Ovary (tissue), 10 donors: ENCODE measurements at places on chromosomes 3 and 15.

DNA sequence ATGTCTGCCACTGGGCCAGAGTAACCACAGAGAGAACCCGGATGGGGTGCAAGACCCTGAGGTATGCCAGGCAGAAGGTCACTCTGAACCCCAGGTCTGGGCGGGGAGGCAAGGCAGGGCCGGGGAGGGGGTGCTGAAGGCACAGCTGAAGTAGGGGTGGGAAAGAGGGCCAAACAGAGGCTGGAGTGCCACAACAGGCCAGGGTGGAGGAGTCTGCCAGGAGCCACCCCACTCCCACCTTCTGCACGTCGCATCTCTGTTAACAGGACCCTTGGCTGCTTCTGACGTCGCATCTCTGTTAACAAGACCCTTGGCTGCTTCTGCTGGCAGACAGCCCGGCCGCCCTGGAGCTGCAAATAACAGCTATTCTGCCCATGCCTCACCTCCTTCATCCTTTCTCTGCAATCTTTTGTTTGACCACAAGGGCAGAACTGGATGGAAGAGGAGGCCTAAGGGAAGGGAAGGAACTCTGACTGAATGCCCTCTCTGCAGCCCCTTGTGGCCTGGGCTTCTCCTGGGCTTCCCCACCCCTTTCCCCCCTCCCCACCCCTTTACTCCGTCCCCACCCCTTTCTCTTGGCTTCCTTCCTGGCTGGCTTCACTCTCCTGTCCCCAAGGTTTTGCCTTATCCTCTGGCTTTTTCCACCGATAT, 20.6 kb upstream of the FBLN2 start:
- no peak for DNase-seq

GRCh38 chr3:157498371-157498770, 4.8 kb downstream of the VEPH1 start:
- DNase-seq: no peak

GRCh38 chr15:65993236-65993635, 123.9 kb downstream of the RAB11A start:
- no peak for DNase-seq

GRCh38 chr3:120093119-120093910, 932 bp downstream of the GSK3B start:
- DNase-seq: peak; percentile 14

GRCh38 chr3:99753268-99753975, 64.2 kb upstream of the CMSS1 start:
- peak; percentile 27 for DNase-seq

DNA sequence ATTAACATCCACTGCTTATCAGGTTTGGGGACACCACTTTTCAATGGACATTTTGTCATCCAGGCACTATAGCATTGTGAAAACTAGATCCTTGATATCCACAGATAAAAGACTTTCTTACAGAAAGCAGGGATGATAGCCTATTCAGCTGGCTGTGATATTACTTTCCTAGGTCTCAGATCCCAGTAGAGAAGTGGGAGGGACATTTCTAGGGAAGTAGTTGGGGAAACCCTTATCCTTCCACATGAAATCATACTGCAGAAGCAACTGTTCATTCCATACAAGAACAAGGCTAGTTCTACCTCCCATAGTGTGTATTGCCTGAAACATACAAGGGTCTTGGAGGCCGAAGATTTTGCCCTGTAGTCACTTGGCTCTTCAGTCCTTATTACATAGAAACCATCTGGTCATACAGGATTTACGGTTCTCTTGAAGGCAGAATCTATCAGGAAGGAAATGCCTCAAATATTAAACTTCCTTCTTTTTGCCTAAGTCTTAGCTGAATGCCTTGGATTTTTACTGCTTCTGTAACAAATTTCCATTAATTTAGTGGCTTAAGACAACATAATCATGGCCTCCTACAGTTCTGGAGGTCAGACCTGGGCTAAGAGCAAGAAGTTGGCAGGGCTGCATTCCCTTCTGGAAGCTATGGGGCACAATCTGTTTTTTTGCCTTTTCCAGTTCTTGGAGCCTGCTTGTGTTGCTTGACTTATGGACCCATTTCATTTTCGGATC, 119.4 kb downstream of the ECT2 start:
- no peak for DNase-seq

DNA sequence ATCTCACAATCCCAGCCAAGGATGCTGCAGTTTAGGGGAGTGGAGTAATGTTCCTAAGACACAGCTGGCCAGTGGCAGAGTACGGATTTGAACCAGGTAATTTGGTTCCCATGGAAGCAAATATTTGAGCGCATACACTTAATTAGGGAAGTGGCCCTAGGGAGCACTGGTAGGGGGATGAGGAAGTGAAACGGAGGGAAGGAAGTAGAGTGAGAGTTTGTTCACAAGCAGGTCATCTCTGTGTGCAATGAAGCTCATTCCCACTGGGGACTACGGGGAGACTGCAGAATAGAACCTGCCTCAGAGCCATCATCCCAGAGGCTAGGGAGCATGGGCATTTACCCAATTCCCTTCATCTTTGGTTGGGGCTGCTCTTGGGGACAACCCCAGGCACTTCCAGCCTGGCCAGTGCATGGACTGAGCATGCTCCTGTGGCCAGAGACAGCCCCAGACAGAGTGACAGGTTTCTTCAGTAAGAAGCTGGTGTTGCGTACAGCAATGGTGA, 317.2 kb upstream of the PROK2 start:
- no peak for DNase-seq

GRCh38 chr15:52180196-52180835, 10.9 kb downstream of the GNB5 start:
- peak; percentile 39 for DNase-seq
